Stimulated activated naive CD4-positive, alpha-beta T cell treated with Interleukin-2 at 50 U/mL for 16 hours (primary cell): ENCODE measurements at places on chromosomes 7 and 10.

GRCh38 chr10:33325929-33326328 is 8.5 kb downstream of the NRP1 start:
- no peak for DNase-seq

DNA sequence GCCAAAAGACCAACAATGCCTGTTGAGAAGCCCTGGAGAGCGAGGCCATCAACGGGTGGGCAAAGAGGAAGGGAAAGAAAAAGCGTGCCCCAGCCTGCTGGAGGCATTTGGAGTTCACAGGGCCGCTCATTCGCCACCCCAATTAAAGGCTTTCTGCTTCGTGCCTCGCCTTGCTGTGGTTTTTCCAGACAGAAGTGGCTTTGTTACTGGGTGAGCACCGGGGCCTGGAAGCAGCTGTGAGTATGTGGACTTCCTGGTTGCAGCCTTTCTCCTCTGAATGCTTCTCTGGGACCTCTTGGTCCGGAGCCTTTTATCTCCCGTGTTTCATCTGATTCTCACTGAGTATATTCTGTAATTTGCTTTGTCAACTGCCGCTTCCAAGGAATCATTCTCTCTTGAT is 118.1 kb upstream of the EGR2 start:
- no peak for DNase-seq

GRCh38 chr10:14326581-14326980 is 4.1 kb downstream of the FRMD4A start:
- DNase-seq: no peak

- peak; percentile 43 for DNase-seq
Measured at GRCh38 chr7:98420966-98421612, 20.2 kb upstream of the BAIAP2L1 start.

- no peak for DNase-seq
Measured at GRCh38 chr7:111588065-111588433, 25.8 kb upstream of the IMMP2L start.

DNA sequence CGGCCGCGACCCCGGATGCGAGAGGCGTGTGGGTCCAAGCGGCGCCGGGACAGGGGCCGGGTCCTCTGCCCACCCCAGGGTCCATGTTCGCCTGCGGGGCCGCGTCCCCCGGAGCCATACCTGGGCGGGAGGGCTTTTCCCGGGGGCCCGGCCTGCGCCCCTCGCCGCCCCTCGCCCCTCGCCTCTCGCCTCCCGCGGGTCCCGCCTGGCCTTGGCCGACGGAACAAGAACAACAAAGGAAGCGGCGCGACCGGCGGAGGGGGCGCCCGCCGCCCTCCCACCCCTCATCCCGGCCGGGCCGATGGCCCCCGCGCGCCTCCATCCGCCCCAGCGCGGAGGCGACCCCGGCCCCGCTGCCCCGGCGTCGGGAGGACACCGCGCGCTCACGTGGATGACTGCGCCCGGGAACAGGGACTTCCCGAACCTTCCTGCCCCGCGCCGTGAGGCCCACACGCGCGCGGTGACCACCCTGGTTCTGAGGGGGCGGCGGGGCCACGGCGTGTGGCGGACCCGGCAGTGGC is 348.2 kb downstream of the DNAJB6 start:
- DNase-seq: no peak

GRCh38 chr7:39252916-39253315 is 275.2 kb downstream of the POU6F2 start:
- DNase-seq: no peak

GRCh38 chr7:135290594-135290993 is 57.0 kb downstream of the STRA8 start:
- DNase-seq: no peak

GRCh38 chr10:71837098-71837827 is 13.8 kb downstream of the PSAP start:
- no peak for DNase-seq

- peak; percentile 14 for DNase-seq
Measured at GRCh38 chr7:24907311-24907886, 72.6 kb downstream of the OSBPL3 start.

GRCh38 chr7:158270856-158271413 is 316.7 kb downstream of the PTPRN2 start:
- DNase-seq: no peak

DNA sequence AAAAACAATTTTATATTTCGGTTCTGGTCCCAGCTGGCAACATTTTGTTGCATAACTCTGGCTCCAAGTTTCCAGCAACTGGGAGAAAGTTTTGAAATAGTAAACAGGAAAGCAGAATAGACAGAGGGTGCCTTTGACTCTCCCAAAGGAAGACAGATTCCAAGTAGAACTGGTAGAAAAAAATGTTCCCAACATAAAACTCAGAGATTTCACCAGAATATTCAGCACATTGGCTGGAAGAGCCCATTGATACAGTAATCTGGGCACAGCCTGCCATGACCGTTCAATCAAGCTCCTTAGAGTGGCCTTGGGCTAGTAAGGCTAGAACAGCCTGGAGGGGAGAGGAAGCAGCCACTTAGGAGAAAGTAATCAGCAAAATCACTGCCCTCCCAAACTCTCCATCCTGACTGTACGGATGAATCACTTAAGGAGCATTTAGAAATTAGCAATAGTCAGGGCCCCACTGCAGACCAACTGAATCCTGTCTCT is 120.4 kb downstream of the CUBN start:
- no peak for DNase-seq

DNA sequence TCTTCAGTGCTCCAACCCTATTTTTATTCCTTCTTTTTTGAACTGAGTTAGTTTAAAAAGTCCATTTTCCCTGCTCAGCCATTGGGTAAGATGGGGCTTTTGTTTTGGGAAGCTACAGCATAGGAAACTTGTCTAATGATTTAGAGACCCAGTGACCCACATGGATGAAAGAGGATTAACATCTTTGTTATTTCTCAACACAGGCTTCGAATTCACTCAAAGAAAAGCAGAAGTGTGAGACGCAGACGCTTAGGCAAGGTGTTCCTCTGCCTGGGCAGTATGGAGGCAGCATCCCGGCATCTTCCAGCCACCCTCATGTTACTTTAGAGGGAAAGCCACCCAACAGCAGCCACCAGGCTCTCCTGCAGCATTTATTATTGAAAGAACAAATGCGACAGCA is 152.0 kb downstream of the HDAC9 start:
- DNase-seq: no peak

DNA sequence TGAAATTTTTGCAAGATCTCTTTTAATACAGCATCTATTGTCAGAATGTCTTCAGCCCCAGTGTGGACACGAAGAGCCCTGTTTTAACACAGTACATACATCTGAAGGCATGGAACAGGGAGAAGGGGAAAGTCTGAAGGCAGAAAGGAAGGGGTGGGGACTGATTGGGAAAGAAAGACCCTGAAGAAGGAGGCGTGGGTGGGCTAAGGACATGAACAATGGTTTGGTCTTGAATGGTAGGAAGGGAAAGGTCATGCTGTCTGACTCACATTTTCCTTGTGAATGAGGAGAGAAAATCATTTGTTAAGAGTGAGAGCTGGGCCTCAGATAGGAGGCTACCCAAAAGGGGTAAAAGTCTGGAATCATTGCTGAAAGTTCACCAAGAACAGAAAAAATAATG is 297.1 kb downstream of the GALNT17 start:
- DNase-seq: no peak

DNA sequence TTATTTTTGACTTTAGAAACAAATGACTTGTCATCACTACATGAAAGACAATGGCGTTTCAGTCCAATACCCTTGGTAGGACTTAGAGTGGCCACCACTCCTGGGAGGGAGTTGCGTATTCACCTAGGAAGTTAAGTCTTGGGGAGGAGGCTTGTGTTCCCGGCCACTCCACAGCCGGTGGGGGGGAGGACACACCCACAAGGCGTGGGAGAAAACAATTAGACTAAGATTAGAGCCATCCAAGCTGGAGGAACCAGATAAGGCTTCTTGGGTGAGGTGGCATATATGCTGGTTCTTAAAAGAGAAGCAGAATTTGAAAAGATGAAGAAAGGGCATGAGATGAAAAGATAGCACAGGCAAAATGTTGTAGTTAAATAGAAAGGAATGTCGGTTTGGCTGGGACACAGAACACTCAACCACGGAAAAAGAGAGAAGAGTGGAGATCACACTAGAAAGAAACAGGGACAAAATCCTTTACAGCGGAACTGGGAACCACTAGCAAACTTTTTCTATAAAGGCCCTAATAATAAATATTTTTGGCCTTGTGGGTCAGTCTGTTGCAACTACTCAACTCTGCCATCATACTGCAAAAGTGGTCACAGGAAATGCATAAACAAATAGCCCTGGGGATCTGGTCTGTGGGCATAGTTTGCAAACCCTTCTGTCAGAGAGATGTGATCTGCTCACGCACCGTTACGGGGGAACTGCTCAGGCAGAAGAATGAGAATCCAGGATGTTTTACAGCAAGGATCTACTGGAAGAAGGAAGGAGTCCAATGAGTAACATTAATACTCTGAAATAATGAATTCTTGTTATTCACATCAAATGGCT is 651.8 kb downstream of the PARD3 start:
- DNase-seq: no peak

DNA sequence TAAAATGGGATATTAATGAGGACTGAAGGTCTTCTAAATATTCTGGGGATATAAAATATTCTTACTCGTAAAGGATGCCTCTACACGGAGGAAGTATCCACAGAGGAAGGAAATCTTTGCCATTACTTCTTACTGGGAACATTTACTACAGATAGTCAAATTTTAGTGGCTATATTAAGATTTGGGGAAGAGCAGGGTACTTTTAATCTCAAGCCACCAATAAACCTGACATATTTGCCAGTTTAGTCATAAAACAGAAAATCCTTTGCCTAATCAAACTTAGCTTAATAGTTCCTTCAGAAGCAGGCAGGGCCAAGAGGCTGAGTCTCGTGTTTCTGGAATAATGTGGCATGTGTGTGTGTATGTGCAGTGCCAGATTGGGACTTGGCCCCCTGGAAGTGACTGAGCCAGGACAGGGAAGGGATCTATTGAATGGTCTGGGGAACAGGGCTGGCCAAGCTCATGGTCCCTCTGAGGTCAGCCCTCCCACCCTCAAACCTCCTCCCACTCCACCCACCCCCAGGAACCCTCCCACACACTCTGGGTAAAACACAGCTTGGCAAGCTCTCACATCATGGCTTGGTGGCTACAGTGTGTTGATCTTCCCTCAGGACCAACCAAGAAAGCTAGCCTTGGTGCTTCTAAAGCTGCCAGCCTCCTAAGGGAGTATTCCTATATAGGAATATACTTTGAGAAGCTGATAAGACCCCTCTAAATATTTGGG is 1.6 kb upstream of the PIK3CG start:
- DNase-seq: no peak

DNA sequence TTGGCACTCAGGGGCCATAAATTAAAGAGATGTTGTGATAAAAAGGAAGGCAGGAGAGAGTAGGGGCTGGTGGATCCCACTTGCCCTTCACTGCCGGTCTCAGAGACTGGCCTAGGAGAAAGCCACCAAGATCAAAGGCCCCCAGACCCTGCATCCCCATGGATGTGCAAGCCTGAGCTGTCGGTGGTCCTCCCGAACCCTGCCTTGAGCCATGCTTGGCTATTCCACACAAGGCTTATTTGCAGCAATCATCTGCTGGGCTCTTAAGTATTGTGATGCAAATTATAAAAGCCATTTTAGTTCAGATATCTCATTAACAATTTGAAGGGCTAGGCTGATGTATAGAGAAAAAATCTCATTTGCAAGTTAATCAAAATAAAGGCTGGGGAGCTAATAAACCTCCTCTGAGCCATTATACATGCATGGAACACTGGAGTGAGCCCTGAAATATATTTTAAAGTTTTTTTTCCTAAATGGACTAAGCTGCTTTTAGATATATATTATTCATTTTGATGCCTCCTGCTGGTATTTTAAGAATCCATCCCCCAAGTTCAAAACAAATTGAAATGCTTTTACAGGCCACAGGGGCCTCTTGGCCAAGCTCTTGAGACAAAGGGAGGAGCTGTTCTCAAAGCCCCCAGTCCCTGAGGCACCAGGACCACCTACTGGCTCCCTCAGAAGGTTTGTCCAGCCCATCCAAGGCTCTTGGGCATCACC is 28.1 kb downstream of the OAT start:
- no peak for DNase-seq

DNA sequence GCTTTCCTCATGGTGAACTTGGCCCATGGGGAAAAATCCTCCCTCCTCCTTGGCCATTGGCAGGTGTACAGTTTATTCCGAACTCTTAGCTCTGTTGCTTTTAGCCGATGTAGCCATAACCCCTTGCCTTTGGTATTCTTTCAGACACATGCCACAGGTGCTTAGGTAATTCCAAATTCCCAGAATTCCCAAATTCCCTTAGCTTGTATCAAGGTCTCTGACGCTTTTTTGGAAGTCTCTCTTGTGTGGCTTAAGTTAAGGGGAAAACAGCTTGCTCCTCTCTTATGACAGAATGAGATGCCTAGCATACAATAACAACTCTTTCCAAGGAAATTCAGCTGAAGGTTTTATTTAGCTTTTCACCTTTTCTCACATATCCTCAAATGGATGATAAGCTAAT is 68.0 kb downstream of the SUGCT start:
- no peak for DNase-seq

GRCh38 chr7:93036807-93037206 is 81.0 kb downstream of the SAMD9 start:
- no peak for DNase-seq

DNA sequence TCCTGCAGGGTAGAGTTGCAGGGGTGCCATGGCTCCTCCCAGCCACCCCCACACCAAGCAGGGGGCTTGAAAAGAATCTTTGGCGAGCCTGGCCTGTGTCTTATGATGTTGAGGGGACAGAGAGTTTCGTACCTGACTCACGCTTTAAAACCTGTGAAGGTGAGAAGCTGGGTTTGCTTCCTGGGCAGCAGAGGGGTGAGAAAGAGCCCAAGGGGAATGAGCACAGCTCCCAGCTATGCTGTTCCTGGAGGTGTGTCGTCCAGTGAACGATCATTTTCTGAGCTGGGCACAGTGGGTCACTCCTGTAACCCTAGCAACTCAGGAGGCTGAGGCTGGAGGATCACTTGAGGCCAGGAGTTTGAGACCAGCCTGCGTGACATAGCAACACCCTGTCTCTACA is 13.5 kb upstream of the ADRB1 start:
- no peak for DNase-seq

- no peak for DNase-seq
Measured at GRCh38 chr7:124432009-124432578, 333.5 kb downstream of the GPR37 start.

GRCh38 chr7:42940985-42941847 is 9.0 kb downstream of the MRPL32 start:
- peak; percentile 70 for DNase-seq

DNA sequence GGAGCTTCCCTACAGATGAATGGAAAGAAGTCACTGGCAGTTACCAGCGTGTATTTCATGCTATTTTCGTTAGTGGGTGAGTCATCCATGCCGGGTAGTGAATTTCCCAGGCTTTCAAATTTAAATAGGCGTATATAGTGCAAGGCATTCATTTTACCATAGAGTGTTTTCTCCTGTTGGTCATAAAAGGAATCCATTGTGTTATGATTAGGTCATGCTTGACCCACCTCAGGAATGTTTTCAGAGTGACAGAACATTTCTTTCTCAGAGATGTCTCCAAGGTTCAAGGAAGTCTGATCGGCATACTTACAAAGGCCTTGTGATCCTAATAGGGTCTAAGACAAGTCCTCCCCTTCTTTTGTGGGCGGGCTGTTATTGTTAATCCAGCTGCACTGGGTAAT is 110.7 kb downstream of the AKR1D1 start:
- no peak for DNase-seq
